ENCODE measurements at places on chromosomes 12 and 14. TPM values are rescaled to one million over a fixed set of nuclear protein-coding genes. Genes with fewer than 3 reads are reported as not detected.

GRCh38 chr12:93139028-93139665 lies 210.1 kb upstream of the EEA1 start:
- DNase-seq = no peak

DNA sequence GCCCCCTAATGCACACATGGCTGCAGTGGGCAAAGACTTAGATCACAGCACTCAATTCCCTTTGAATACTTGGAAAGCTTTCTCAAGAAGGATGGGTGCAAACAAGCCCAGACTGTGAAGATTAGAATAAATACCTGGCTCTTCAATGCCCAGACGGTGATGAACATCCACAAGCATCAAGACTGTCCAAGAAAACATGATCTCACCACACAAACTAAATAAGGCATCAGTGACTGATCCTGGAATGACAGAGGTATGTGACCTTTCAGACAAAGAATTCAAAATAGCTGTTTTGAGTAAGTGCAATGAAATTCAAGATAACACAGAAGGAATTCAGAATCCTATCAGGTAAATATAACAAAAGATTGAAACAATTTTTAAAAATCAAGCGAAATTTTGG lies 43.8 kb upstream of the ZDHHC17 start:
- DNase-seq = no peak

- DNase-seq = no peak
These were observed 207.9 kb downstream of the SYNE2 start for GRCh38 chr14:64060648-64061096.

DNA sequence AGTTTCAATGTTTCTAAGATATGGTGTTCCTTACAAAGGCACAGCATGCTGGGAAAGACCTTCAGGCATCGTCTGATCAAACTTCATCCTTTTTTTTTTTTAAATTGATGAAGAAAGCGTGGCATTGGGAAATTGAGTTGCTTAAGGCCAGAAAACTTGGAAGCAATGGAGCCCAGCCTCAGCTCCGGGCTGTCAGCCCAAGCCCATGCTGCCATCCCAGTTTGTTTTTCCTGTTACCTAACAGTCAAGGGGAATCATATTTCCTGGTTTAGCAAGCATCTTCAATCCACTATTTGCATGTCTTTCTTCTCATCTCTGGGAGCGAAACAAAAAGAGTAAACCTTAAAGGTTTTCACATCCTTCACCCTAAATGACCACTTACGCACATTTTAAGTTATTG lies 200.2 kb downstream of the CHST11 start:
- DNase-seq = no peak

GRCh38 chr12:26280869-26281268 lies 85.5 kb downstream of the SSPN start:
- no peak for DNase-seq

Gene ASPG
- polyA plus RNA-seq = 0.12 TPM

DNA sequence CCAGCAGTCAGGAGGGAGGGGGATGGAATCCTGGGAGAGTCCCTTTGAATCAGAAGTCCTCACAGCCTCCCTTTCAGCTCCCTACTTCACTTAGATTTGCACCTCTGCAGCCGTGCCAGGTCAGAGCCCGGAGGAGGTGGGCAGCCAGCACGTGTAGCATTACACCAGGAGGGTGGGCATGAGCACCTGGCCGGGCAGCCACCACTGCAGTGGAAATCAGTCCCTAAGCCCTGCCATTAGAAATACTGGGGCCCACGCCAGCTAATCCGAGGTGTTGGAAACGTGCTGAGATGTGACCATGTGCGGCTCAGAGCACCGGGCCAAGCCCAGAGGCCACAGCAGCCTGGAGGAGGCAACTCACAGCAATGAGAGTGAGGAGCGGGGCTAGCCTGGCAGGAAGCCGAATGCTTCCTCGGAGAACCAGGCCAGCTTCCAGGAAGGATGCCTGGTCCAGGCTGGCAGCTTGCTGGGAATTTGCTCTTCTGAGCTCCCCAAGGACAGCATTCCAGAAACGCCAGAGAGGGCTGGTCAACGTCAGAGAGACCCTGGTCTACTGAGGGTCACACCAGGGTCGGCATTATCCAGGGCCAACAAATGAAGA lies 9.4 kb upstream of the CACNA2D4 start:
- no peak for DNase-seq

- no peak for DNase-seq
These were observed 67.5 kb downstream of the TNFAIP2 start for GRCh38 chr14:103190741-103191140.

- no peak for DNase-seq
These were observed 16.6 kb downstream of the CCND2 start for GRCh38 chr12:4289998-4290790.

- no peak for DNase-seq
These were observed 378.8 kb upstream of the DCN start for GRCh38 chr12:91561301-91561957.

DNA sequence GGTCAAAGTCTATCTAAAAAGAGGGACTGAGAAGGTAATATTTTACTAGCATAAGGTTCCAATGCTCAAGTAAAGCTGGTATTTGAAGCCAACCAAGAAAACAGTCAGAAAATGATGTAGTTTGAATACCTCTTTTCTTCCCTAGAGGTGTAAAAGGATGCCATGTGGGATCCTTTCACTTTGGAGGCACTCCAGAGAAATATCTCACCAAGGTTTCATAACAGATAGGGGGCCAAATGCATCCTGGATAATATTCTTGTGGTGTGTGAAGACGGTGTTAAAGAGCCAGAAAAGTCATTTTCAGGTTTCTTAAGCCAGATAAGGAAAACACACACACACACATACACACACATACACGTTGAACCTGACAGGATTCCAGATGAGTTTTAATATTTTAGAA lies 136.1 kb upstream of the PRKD1 start:
- no peak for DNase-seq

GRCh38 chr14:26741711-26742212 lies 143.9 kb upstream of the NOVA1 start:
- DNase-seq = no peak

- DNase-seq = no peak
These were observed 10.1 kb downstream of the SLC25A29 start for GRCh38 chr14:100296106-100296651.

Gene PTPN21
- 11.0 TPM for polyA plus RNA-seq

- no peak for DNase-seq
These were observed 755 bp downstream of the SETD1B start for GRCh38 chr12:121804417-121805111.

Gene ZDHHC22
- not detected for polyA plus RNA-seq

DNA sequence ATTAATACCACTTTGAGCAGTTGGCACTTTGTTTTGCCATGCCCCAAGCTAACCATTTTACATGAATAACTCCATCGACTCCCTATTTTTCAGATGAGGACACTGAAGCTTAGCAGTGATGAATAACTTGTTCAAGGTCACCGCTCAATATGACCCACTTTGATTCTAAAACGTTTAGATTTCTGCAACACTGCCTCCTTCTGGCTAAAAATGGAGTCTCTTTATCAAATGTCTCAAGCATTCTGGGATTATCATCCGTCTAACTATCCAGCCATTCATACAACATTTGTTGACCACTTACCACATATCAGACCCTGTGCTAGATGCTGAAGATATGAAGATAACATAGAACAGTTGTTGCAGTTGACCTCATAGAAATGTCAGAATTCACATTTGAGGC lies 298.0 kb downstream of the PPFIA2 start:
- no peak for DNase-seq

- DNase-seq = no peak
These were observed 186.2 kb downstream of the SYNE2 start for GRCh38 chr14:64038841-64039542.

GRCh38 chr14:91103116-91103515 lies 10.8 kb upstream of the DGLUCY start:
- DNase-seq = no peak

DNA sequence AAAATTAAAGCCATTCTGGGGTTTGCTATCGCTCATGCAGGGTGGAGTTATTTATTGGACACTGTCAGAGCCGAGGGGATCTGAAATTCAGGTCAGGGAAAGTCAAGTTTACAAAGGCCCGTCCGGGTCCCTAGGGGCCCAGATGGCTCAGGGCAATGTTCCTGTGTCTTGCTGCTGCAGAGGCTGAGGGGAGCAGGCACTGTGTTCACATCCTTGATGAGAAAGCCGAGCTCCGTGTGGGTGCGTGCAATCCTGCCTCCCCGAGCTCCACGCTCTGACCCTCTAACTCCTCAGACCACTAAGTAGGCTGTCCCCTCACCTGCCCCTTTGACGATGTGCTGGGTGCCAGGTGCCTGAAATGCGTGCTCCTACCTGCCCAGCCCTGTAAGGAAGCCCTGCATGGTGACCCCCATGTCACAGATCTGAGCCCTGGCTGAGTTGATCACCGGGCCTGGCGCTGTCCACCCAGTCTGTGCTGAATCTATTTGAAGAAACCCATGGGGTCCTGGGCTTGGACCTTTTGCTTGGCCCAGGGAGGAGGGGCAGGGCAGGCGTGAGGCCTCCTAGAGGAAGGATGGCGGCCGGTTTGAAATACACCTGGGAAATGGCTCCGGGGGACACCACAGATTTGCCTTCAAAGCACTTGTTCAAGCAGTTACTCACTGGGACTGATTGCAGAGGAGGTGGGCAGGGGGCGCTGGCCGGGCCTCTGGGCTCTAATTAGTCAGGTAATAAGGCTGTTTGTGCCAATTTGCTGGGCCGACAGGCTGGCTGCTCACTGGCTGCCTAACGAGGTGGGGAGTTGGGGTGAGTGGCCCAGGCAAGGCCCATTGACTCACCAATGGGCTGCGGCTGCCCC lies 204.3 kb downstream of the KIF26A start:
- no peak for DNase-seq

DNA sequence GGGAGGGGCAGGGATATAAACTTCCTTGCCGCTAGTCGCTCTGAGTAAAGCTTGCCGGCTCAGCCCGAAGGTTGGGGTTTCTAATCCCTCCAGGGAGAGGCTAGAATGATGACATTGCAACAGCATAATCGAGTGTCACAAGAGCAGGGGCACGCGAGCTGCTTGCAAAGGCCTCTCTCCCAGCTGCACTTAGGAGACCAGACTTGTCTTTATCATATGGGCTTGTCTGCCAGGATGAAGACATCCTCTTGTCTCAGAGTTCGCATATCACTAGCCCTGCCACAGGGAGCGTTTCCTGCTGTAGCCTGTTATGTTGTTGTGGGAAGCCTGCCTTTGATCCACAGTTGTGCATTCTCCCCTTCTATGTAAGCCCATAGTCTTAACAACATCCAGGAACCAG lies 180.0 kb downstream of the ESR2 start:
- no peak for DNase-seq

DNA sequence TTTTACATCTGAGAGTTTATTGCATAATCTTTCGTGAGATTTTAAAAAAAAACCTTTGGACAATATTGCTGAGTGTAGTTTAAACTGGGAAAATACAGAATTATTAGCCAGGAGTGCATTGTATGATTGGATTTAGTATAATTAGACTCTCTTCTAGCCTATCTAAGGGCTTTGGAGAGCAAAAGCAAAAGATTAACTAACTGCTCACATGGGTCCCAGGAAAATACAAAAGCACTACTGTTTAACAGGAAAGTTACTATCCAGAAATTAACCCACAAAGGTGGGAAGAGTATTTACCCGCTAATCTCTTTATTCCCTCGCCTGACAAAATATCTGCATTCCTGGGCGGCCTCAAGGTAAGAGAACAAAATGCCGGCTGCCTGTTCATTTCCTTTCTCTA lies 309.5 kb downstream of the ATXN7L3B start:
- no peak for DNase-seq

- DNase-seq = no peak
These were observed 426.2 kb downstream of the IPO8 start for GRCh38 chr12:30269496-30269895.

DNA sequence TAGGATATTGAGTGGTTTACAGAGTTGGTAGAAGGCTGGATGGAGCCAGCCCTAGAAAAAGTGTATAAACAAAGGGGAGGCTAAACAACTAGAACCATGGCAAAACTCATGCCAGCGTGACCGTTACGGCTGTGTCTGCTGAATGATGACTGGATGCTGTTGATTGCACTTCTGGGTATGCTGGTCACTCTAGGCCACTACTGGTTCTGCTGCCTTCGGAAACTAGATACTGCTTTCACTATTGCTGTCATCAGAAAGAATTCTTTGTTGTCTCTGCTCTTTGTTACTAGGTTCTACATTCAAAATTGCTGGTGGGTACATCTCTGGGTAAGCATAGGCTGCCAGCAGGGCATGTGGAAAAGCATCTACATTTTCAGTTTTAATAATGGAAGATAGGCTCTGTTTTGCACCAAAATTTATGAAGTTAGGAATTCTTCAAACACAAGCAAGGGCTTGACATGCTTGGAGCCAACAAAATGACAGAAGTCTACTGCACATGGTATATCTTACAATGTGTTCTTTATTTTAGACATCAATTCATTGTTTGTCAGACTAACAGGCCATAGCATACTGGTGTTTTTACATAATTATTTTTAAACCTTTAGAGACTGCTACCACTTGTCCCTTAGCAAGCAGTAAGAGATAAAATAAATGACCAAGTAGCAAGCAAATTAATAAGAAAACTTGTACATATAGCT lies 15.4 kb downstream of the MON2 start:
- DNase-seq = no peak

DNA sequence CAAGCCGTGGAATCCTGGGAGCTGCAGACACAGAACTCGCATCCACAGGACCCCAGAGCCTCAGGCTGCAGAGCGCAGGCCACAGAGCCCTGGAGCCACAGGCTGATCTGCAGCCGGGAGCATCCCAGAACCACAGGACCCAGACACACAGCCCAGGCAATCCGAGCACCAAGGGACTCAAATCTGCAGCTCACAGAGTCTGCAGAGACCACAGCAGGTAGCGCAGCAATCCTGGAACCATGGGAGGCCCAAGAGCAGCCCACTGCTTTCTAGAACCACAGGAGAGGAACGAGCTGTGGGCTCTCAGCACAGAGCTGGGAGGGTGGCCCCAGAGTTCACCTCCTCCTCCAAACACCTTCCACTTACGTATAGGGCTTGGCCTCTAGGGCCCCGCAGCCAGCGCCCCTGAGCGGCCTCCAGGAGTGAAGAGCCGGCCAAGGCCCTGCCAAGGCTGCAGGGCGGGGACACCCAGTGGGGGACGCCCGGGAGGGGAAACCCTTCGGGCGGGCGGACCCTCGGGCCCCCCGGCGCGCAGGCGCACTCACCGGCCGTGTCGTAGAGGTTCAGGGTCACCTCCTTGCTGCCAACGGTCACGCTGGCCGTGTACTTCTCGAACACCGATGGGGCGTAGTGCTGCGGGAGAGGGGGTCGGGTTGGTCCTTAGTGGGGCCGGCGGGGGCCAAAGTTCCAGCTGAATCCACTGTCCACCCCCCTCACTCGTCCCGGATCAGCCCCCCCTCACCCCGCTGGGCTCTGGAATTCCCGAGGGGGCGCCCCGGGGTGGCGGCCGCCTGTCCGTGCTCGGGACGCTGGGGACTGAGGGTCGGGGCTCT lies 665 bp downstream of the RHOF start:
- DNase-seq = no peak
